ENCODE measurements at places on chromosomes 6 and 20.

DNA sequence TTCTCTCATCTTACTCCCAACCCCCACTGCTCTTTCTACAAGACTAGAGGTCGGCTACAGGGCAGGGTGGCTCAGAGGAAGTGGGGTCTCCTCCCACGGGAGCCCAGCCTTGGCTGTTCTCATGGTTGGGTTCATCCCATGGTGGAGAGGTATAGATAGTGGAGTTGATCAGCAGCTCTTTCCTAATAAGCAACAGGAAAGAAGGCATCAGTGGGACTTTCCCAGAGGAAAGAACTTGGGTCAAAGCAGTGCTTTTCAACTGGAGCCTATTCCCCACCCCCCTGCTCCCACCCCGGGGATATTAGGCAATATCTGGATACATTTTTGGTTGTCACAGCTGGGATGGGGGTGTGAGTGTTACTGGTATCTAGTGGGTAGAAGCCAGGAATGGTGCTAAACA is 200.9 kb downstream of the NFATC2 start:
- DNase-seq = no peak

DNA sequence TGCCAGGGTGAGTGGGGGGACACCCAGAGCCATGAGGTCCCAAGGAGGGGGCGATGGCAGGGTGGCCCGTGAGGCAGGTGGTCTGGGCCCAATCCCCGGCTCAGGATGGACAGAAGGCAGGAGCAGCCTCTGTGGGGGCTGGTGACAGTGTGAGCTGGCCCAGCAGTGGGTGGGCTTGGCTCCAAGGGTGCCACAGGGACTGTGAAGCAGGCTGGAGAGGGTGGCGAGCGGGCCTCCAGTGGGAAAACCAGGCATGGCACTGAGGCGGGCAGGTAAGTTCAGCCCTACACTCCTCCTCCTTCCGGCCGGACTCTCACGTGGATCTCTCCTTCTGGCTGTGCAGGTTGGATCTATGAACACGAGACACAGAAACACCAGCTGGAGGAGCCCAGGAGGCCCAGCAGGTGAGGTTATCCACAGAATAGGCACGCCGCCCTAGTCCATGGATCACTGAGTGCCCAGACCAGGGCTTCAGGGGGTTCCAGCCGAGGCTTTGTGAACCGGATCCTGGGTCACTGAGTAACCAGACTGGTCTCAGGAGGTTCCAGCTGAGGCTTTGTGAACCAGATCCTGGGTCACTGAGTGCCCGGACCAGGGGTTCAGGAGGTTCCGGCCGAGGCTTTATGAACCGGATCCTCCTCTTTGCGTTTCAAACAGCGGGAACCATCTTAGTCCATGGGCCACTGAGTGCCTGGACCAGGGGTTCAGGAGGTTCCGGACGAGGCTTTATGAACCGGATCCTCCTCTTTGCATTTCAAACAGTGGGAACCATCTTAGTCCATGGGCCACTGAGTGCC is 76.4 kb upstream of the BHLHE23 start:
- DNase-seq = no peak

- DNase-seq = peak; percentile 18
Observed at GRCh38 chr6:13709689-13710551, 1.7 kb downstream of the RANBP9 start.

DNA sequence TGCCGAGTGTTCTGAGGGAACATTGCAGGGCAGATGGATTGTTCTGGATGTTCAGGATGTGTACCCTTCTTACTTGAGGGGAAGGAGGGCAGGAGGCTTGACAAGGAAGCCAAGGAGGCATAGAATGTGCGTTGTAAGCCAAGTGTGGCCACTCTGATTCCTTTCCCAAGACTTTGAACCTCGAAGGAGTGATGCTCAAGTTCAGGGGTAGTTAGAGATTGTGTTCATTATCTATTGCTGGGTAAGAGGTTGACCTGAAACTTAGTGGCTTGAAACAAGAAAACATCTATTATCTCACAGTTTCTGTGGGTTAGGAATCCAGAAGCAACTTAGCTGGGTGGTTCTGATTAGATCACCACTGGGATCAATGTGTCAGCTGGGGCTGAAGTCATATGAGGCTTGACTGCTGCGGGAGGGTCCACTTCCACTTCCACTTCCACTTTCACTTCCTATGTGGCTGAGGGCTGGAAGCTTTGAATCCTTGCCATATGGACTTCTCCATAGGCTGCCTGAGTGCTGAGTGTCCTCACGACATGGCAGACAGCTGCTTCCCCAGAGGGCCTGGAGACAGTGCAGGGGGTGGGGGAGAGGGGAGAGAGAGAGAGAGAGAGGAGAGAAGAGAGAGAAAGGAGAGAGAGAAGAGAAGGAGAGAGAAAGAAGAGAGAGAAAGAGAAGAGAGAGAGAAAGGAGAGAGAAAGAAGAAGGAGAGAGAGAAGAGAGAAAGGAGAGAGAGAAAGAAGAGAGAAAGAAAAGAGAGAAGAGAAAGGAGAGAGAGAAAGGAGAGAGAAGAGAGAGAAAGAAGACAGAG is 6.9 kb upstream of the CD40 start:
- no peak for DNase-seq

GRCh38 chr20:49657118-49657901 is 56.4 kb downstream of the B4GALT5 start:
- no peak for DNase-seq

DNA sequence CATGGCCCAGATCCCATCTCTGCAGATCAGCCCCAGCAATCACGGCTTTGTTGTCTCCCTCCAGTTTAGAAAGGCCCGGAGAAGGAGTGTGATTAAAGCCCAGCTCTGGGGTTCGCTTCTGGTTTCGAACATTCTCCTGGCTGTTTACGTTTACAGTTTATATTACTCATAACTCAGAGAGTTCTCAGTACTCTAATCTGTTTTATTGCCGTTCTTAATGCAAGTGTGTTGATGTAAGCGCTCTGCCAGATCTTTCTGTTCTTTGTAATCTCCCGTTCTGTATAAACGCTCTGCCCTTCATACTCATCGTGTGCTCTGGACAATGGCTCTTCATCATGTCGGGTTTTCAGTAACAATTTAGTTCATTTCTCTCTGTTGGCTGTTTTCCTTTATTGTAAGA is 118.0 kb upstream of the PRND start:
- DNase-seq = no peak

GRCh38 chr20:45427236-45428149 is 11.6 kb downstream of the PIGT start:
- DNase-seq = no peak

DNA sequence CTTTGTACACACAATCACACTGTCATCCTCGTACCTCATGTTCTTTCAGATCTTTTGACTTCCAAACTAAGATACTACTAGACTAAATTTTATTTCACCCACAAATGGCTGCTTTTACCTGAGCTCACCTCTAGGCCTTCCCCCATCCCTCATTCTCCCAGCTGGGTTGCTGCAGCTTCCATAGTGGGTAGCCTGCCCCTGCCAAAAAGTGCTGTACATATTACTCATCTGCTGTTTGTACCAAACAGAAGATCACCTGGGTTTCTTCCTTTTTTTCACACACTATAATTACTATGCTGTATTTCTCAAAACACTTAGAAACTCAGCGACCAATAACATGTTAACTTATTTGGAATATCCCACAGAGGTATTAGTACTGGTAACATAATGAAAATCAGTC is 267.6 kb upstream of the PRDM1 start:
- no peak for DNase-seq

GRCh38 chr6:167396659-167397490 is 72.0 kb downstream of the TTLL2 start:
- no peak for DNase-seq

DNA sequence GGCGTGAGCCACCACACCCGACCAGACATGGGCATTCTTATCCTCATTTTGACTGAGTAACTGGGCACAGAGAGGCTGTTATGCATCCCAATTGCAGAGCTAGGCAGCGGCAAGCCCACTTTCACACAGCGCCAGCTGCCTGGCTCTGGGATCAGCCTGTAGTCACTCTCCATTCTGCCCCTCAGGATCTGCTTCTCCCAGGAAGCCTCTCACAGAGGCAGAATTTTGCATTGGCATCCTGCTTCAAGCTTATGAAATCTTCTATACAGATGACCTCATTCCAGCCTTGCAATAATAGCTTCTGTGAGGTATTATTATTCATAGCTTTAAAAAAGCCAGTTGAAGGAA is 37.0 kb upstream of the IER3 start:
- no peak for DNase-seq

DNA sequence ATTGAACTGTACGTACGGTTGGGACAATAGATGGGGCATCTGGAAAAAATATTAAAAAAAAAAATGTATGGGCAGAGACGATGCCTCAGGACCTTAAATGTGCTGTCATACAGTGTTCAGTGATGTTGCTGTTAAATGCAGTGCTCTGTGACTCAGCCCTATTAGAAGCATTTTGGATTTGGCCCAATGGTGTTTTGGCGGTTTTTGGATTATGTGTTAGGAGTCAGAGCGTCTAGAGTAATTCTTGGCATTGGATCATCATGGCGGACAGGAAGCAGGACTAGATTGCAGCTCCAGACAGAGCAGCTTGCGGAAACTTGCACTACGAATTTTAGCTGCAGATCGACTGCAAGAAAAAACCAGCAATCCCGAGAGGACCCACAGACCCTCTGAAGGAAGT is 280.0 kb downstream of the SOX4 start:
- DNase-seq = no peak

DNA sequence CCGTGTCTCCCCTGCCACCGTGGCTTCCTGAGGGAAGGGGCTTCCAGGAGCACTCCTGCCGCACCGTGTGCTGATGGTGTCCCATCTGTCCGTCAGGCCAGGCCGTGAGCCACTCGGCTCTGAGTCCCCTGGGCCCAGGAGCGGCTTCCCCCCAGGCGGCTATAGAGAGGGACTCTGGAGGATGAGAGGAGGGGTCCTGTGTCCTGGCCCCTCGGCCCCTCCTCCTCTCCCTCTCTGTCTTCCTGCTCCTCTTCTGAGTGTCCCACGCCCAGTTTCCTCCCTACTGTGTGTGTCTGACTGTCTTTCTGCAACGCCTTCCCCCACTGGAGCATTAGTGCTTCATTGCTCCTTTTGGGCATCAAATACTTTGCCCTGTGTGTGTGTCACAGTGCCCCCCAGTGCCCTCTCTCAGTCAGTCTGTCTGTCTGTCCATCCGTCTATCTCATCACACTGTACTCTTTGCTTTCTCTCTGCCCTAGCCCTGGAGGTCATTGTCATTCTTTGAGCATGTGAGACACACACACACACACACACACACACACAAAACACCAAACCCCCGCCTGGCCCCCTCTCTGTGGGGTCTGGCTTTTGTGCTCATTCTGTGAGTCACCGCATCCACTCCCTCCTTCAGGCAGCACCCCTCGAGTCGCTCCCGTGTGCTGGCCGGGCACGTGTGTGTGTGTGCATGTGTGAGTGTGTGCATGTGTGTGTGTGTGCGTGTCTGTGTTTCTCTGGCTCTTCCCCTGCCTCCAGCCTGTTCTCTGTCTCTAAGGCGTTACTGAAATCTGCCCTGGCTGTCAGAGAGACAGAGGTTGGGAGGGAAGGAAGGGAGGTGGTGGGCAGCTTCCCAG is 71.9 kb downstream of the SRC start:
- DNase-seq = no peak

DNA sequence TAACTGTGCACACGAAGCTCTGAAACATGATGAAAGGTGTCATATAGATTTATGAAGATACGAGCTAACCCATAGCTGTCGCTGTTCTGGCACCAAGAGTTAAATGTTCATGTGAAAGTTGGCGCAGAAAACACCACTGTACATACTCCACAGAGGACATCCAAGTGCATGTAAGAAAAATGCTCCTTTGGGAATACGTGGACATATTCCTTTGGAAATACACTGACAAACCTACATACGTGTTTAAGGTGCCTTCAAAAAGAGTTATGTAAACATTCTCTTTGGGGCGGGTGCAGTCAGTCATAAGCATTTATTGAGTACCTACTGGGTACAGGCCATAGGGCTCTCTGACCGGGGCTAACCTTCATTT is 723 bp upstream of the ARID1B start:
- no peak for DNase-seq

DNA sequence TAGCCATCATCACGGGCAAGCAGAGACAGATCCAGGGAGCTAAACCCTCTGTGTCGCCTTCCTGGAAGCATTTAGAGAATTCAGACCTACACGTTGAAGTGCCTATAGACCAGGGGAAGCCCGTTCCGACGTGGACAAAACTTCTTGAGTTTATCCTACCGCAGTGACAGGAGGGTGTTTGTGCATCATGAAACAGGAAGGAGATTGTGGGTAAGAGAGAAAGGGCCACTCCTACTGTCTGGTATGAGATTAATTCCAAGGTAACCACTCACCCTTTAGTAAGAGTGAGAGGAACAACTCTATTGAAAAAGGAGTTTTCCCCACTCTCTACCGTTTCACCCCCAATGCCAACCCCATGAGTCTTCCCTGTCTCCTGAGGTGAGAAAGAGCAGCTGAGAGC is 133.7 kb downstream of the TFAP2C start:
- no peak for DNase-seq

DNA sequence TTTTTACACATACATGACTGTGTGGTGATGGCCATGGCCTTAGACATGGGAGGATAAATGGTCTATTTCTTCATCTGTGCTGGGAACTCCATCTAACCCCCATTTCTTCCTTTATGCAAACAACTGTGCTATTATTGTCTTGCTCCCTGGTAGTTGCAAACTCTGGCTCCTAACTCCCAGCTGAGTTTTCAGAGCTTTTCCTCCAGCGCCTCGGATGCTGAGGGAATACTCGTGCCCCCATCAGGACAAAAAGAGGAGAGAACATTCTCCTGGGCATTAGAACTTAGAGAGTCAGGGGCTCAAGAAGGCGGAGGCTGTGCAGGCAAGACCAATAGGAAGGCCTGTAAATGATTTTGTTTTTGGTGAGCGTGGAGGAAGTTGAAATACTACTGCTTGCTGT is 2.1 kb downstream of the DAAM2 start:
- DNase-seq = no peak
